ENCODE measurements at places on chromosomes 11 and 22.
A peak's percentile ranks its signal among the peaks of the same experiment; 100 is the strongest.

DNA sequence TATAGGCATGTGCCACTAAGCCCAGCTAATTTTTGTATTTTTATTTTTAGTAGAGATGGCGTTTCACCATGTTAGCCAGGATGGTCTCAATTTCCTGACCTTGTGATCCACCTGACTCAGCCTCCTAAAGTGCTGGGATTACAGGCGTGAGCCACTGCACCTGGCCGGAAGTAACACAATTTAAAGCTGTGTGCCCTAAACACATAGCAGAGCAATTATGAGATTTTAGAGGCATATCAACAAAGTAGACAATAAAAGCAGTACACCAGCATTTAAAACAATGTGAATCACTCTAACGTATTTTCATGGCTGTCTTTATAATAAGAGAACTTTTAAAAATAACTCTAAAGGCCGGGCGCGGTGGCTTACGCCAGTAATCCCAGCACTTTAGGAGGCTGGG is 42.4 kb downstream of the PRR14L start:
- no peak for DNase-seq

- no peak for DNase-seq
Observed at GRCh38 chr11:78161962-78162371, 22.5 kb upstream of the ALG8 start.

GRCh38 chr11:111331711-111332479 is 33.5 kb downstream of the POU2AF3 start:
- DNase-seq: no peak

DNA sequence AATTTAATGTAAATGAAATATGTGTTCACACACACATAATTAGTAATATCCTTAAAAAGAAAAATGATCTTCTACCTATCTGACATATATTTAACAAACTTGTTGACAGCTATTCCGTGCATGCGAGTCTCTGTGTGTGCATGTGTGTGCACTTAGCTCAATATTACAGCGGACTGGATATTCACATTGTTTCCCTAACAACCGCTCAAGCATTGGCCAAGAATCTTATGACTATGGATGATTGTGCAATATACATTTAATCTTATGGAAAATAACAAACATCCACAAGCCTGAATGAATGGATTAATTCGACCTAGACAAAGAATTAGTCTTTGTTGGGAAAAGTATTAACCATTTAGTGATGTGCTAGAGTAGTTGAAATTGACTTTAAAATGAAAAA is 1078.6 kb downstream of the LRRC4C start:
- no peak for DNase-seq

DNA sequence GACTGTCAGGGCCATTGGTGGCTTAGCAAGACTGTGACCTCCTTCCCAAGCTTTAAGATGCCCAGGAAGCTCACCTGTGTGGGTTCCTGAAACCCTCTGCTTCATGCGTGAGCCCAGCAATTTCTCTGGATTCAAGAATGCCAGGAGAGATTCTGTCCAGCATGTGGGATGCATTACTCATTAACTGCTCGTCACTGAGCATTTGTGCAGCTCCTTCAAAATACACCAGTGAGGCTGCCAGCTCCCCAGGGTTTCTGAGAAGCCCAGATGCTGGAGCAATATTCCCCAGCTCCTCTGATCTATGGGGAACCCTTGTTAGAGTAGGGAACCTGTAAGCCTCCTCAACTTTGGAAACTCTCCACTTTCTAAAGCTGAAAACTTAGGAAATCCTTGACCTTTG is 126.5 kb downstream of the CHST1 start:
- DNase-seq: no peak

- DNase-seq: no peak
Observed at GRCh38 chr22:36227806-36228205, 11.5 kb downstream of the APOL2 start.

GRCh38 chr11:9974375-9974774 is 310.5 kb downstream of the SWAP70 start:
- DNase-seq: no peak

GRCh38 chr22:41576877-41577276 is 12.8 kb downstream of the PMM1 start:
- DNase-seq: no peak

- no peak for DNase-seq
Observed at GRCh38 chr11:119894916-119895315, 165.9 kb upstream of the NECTIN1 start.

- DNase-seq: no peak
Observed at GRCh38 chr11:92266806-92267205, 42.2 kb downstream of the FAT3 start.

GRCh38 chr22:35959121-35959800 is 69.4 kb downstream of the RBFOX2 start:
- DNase-seq: no peak

DNA sequence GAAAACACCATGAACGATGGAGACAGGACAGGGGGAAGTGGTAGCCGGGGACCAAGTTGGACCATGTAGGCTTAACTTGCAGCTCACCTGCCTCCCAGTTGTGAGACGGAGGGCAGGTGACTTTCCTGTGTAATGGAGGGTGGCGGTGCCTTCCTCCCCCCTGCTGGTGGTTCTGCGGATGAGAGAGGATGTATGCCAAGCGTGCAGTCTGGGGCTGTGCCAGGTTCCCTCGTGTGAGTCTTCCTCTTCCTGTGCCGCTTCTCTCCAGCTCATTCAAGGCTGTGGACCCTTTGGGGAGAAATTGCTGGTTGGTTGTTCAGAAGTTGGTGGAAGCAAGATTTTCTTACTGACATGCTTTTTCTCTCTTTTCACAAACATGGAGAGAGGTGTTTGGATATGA is 35.1 kb downstream of the MPPED1 start:
- no peak for DNase-seq

GRCh38 chr22:37484480-37485394 is 1.4 kb downstream of the MFNG start:
- peak; percentile 46 for DNase-seq

GRCh38 chr11:124026498-124026897 is at the start of gene OR10G8:
OR10G8 (plus strand) TSS chr11:124026798; CDS start chr11:124029623, 2,825 bp downstream.
- DNase-seq: no peak

DNA sequence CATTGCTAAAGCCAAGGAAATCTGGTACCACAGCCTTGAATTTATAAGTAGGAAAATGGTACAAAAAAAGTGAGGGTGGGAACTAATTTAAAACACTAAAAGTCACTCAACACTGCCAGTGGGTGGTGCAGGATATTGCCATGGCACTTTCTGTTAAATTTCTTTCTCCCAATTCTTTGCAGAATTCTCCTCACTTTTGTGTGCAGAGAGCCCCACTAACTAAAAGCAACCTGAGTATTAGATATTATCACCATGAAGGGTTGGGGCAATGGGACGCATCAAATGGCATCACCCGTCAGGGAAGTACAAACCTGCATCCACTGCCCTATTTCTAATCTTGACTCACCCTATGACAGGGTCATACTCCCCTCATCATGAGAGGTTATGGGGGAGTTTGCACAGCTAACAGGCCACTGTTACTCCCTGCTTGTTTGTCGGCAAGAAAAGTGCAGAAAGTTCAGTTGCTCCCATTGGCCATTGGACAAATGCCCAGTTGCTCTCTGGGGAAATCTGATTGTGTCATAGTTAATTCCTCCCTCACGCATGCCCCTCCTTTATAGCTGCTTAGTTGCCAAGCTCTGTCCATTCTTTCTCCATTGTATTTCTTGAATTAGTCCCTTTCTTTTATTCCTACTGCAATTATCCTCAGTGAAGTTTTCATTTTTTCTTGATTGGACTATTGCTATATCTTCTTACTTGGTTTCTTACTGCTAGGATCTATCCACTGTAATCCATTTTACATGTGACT is 93.8 kb upstream of the BLID start:
- DNase-seq: peak; percentile 27

GRCh38 chr11:97610000-97610399 is 1220.2 kb downstream of the JRKL start:
- DNase-seq: no peak

DNA sequence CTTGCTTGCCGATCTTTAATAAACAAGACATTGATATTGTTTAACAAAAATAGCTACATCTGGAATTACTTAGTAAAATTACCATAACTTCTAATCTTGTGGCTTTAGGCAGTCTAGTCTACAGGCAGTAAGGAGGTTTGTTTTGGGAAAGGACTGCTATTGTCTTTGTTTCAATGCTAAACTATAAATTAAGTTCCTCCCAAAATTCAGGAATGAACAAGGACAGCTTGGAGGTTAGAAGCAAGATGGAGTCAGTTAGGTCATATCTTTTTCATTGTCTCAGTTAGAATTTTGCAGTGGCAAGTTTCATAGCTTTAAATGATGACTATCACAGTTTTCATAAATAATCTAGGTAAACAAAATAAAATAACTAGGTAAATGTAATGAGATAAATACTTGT is 36.1 kb upstream of the INCENP start:
- no peak for DNase-seq

DNA sequence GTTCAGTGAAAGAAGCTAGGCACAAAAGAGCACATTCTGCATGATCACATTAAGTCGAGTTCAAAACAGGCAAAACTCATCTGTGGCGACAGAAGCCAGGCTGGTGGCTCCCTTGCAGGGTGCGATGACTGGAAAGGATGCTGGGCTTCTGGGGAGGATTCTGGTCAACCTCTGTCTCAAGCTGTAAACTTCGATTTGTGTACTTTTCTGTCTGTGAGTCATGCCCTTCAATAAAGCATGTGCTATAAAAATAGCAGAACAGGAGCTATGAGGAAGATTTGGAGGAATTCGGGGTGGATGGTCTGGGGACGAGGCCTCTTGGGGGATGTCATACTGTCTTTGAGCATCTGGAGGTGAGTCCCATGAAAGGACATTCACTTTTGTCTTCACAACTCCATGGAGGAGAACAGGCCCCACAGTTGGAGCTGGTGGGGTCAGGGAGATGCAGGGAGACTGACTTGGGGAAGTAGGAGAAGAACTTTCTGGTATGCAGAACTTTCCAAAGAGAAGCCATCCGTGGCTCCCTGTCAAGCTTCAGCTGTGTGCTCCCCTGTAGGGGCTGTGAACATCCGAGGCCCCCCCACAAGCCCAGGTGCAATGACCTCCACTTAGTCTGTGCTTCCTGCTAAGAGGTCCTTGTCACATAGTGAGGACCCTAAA is 77.8 kb upstream of the LINC01488 start:
- DNase-seq: no peak

- no peak for DNase-seq
Observed at GRCh38 chr22:37784829-37785495, 22.8 kb upstream of the GCAT start.

DNA sequence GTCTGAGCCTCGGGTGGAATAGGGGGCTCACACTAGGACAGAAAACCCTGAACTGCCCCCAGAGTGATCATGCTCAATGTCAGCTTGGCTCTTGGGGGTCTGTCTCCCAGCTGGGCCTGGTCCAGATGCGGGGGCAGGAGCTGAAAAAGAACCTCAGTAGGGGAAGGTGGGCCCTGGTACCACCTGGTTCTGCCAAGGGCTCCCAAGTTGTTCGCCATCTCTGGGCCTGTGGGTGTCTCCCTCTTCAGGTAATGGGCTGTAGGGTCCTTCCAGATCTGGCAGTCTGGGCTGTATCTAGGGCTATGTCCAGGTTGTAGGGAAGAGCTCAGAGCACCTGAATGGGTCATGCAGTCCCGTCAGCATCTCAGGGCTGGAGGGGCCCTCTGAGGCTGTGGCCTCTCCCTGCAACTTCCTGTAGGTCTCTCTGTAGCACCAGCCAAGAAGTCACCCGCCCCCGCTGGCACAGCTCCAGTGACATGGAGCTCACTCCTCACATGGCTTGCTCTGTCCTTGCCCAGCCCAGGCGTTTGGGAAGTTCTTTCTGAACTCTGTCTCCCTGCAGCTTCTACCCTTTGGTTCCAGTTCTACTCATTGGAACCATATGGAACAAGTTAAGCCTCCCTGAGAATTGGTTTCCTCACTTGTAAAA is 33.0 kb upstream of the SOX10 start:
- DNase-seq: no peak

DNA sequence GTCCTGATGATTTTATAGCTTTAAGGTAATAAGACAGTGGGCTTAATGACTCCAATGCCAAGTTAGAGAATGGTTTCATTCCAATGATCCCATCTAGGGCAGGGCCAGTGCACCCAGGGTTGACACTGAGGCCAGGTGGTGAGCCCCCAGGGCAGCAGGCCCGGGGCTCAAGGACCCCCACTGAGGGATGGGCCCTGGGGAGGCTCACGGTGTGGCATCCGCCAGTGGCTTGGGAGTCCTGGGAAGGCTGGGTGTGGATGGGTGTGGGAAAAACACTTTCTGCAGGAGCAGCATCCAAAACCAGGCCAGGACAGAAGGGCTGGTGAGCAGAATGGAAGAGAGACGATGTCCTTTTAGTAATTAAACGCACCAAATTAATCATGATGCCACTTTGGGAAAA is 626.3 kb downstream of the TBC1D22A start:
- DNase-seq: no peak

GRCh38 chr11:129768356-129768755 is 47.3 kb upstream of the TMEM45B start:
- no peak for DNase-seq

- peak; percentile 45 for DNase-seq
Observed at GRCh38 chr22:20606041-20606783, 98.8 kb downstream of the MED15 start.

DNA sequence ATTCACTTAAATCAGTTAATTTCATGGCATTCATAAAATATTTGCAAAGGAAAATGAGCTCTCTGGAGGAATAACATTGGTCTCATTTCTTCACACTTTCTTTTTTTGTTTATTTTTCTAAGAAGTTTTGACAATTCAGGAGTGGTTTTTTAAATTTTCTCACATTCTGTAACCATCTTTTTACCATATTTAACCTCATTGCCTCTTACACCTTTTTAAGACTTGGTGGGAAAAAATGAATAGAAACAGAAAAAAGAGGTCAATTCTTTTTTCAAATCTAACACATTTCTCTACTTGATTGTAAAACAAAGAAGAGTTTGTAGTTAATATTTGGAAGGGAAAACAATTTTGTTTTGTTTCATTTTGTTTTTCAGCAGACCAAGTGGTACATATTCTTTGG is 1034.7 kb upstream of the RAG2 start:
- DNase-seq: no peak

GRCh38 chr11:131038597-131038996 is 122.3 kb upstream of the SNX19 start:
- DNase-seq: no peak

DNA sequence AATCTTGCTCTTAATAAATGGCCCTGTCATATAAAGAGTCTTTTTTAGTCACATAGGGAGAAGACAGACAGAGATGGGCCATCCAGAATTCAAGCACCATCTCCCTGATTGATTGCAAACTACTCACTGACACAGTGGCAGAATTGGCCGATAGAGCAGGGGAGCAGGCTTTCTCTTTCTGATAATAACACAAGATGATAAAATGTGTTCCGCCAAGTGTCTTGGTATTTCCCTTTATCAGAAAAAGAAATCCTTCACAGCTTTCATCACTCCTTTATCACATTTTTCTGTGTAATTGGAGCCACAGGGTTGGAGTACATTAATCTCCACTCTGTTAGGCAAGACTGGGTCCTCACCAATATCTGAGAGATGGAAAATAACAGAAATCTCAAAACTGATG is 406.0 kb downstream of the TMEM135 start:
- DNase-seq: no peak

DNA sequence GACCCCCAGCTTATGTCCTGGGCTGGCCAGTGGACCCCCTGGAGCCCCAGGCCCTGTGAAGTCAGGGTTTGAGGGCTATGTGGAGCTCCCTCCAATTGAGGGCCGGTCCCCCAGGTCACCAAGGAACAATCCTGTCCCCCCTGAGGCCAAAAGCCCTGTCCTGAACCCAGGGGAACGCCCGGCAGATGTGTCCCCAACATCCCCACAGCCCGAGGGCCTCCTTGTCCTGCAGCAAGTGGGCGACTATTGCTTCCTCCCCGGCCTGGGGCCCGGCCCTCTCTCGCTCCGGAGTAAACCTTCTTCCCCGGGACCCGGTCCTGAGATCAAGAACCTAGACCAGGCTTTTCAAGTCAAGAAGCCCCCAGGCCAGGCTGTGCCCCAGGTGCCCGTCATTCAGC is 24.6 kb downstream of the CSF2RB start:
- no peak for DNase-seq

Data from right kidney (tissue), 9 donors.